ENCODE measurements at places on chromosomes 2 and 18. TPM values are rescaled to one million over a fixed set of nuclear protein-coding genes. Genes with fewer than 3 reads are reported as not detected.

- H3K27ac ChIP-seq = no peak overlapping the region
- DNase-seq = no peak
- H3K4me3 ChIP-seq = no peak overlapping the region
- no peaks in the 10 kb centered on the region for H3K36me3 ChIP-seq
- H3K27me3 ChIP-seq = no peaks in the 10 kb centered on the region
Observed at GRCh38 chr2:195044801-195045200, 612.2 kb upstream of the SLC39A10 start.

- H3K27ac ChIP-seq = no peak overlapping the region
- no peaks in the 10 kb centered on the region for H3K27me3 ChIP-seq
- no peak for DNase-seq
- no peaks in the 10 kb centered on the region for H3K36me3 ChIP-seq
Observed at GRCh38 chr18:10147752-10148151, 233.9 kb downstream of the VAPA start.

DNA sequence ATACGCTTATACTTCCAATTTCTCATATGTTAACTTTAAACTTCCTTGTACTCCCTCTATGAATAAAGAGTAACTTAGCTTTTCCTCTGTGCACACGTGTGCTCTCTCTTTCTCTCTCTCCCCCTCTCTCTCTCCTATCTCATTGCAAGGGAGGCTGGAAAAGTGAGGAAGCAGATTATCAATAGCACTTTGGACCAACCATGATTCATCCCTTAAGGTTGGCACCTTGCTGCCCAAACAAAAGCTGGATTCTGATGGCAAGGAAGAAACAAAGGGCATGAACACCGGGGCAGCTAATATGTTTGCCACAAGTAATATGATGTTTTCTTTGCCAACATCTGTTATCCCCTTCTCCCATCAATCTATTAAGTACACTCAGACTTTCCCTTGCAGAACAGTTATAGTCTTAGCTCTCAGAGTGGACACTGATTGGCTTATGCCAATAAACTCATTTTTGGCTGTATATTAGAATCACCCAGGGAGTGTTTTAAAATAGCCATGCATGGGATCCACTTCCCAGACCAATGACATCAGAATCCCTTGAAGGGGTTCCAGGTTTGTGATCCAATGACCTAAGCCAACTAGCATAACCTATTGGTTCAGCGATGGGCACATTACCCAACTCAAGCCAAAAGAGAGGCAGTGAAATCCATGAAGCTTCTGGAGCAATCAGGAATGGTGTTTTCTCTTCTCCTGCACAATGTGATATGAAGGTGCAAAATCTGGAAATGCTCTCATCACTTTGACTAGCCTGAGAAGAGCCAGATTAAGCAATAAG, 60.3 kb downstream of the MREG start:
- no peak for DNase-seq
- H3K4me1 ChIP-seq = no peaks in the 10 kb centered on the region
- no peak overlapping the region for H3K27ac ChIP-seq
- no peaks in the 10 kb centered on the region for H3K36me3 ChIP-seq
- no peaks in the 10 kb centered on the region for H3K27me3 ChIP-seq

GRCh38 chr2:200746301-200746700, 65.4 kb upstream of the BZW1 start:
- no peak for DNase-seq
- no peak overlapping the region for H3K4me3 ChIP-seq
- no peaks in the 10 kb centered on the region for H3K4me1 ChIP-seq
- no peaks in the 10 kb centered on the region for H3K27me3 ChIP-seq
- H3K36me3 ChIP-seq = no peaks in the 10 kb centered on the region

DNA sequence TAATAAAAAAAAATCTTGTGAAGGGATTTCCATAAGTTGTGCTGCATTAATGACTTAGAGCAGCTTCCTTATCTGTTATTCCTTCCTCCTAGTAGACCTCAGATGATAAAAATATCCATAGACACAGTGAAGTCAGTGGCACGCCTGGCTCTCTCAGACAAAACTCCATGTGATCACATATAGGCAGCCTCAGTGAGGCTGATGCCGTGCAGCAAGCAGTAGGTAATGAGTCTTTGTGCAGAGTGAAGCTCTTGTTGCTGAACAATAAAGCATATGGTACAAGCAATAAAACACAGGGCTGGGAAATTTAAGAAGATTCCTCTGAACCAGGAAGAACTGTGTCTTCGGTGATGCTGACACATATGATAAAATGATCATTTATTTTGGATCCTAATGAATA, 102.7 kb downstream of the CSRNP3 start:
- DNase-seq = no peak
- no peaks in the 10 kb centered on the region for H3K36me3 ChIP-seq
- no peak overlapping the region for H3K27ac ChIP-seq
- no peaks in the 10 kb centered on the region for H3K27me3 ChIP-seq

- H3K4me1 ChIP-seq = peaks cover 13% of the 10 kb centered on the region
- H3K27me3 ChIP-seq = no peaks in the 10 kb centered on the region
- H3K36me3 ChIP-seq = no peaks in the 10 kb centered on the region
- no peak for DNase-seq
Observed at GRCh38 chr2:97935719-97936161, 60.0 kb downstream of the TMEM131 start.

GRCh38 chr2:122132147-122132691, 376.8 kb downstream of the TSN start:
- H3K36me3 ChIP-seq = no peaks in the 10 kb centered on the region
- no peaks in the 10 kb centered on the region for H3K27me3 ChIP-seq
- H3K4me3 ChIP-seq = no peak overlapping the region
- no peaks in the 10 kb centered on the region for H3K4me1 ChIP-seq
- no peak for DNase-seq
- H3K27ac ChIP-seq = no peak overlapping the region

DNA sequence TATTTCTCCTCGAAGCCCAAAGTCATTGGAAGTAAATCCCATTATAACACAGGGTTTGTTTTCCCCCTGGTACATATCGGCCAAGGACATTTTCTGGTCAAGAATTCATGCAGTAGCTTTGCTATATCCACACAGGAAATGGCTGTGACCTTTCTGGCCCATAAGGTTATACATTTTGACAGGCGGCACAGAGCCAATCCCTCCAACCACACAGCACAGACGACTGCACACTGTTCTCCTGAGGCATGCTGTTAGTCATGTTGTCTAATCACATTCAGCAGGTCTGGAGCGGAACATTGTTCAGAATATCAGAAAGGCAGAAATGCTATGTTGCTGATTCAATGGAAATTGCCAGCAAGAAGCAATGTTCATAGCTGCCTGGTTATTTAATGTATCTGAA, 742.3 kb upstream of the SLC8A1 start:
- H3K27ac ChIP-seq = no peak overlapping the region
- no peaks in the 10 kb centered on the region for H3K27me3 ChIP-seq
- DNase-seq = no peak
- no peaks in the 10 kb centered on the region for H3K4me1 ChIP-seq
- no peak overlapping the region for H3K4me3 ChIP-seq

DNA sequence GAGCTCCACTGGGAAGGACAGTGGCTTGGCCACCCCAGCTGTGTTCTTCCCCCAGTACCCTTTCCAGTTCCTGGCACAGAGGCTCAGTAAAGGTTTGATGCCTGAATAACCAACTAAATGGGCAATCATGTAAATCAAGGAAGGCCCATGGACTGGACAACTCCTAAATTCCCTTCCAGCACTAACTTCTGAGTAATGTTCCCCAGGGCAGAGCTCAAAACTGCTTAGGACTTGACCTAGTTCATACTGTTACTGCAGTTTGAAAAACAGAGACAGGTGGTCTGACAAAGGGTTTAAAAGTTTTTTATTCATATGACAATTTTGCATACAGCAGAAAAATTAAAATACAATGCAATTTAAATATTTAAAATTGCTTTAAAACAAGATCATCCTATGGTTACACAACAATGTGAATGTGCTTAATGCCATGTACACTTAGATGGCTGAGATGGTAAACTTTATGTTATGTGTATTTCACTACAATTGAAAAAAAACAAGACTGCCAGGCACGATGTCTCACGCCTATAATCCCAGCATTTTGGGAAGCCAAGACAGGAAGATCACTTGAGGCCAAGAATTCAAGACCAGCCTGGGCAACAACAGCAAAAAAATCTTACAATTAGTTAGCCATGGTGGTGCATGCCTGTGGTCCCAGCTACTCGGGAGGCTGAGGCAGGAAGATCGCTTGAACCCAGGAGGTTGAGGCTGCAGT, 26.2 kb downstream of the PCBP1 start:
- peaks cover 45% of the 10 kb centered on the region for H3K4me1 ChIP-seq
- no peak overlapping the region for H3K4me3 ChIP-seq
- DNase-seq = no peak
- no peaks in the 10 kb centered on the region for H3K36me3 ChIP-seq
- H3K27ac ChIP-seq = no peak overlapping the region

DNA sequence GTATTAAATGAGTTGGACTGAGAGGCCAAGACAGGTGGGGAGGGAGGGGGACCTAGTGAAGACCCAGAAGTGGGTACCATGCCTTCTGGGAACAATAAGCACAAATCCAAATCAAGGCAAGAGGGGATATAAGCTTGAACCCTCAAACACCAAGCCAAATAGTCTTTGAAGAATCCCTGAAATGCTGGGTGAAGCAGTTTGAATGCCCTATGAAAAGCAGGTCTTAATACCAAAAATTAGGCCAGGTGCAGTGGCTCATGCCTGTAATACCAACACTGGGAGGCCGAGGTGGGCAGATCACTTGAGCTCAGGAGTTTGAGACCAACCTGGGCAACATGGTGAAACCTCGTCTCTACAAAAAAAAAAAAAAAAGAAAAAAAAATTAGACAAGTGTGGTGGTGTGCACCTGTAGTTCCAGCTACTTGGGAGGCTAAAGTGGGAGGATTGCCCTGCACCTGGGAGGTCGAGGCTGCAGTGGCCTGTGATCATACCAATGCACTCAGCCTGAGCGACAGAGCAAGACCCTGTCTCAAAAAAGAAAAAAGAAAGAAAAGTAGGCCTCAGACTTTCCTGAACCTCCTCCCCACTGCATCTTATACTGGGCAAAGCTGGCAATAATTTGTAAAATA, 3.5 kb downstream of the PCBP1 start:
- peaks cover 57% of the 10 kb centered on the region for H3K4me1 ChIP-seq
- H3K36me3 ChIP-seq = peaks cover 15% of the 10 kb centered on the region
- peak overlapping the region; percentile 97 for H3K27ac ChIP-seq
- no peak for DNase-seq

The OTOS gene
- total RNA-seq = not detected

DNA sequence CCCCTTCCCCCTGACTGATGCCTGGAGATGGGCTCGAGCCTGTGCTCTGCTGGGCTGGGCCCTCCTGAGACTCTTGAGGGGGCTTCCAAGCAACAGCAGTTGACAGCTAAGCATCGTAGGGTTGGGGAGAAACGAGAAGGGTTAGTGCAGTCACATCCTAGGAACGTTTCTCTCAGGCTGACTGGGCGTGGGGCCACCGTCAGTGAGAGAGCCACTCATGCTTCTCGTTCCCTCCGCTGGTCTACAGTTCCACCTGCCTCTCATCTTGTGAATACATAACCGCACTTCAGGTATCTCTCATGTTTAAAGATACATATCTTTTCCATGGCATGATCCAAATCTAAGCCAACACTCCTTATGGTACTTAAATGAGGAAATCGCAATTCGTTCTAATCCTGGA, 66.4 kb downstream of the TRAPPC12 start:
- no peak overlapping the region for H3K4me3 ChIP-seq
- no peak for DNase-seq
- no peaks in the 10 kb centered on the region for H3K4me1 ChIP-seq

GRCh38 chr18:23732439-23732838, 43.2 kb downstream of the LAMA3 start:
- H3K27ac ChIP-seq = no peak overlapping the region
- H3K4me1 ChIP-seq = no peaks in the 10 kb centered on the region
- H3K4me3 ChIP-seq = no peak overlapping the region
- no peaks in the 10 kb centered on the region for H3K36me3 ChIP-seq
- H3K27me3 ChIP-seq = no peaks in the 10 kb centered on the region
- no peak for DNase-seq

The LIPG gene
- not detected for total RNA-seq

- no peaks in the 10 kb centered on the region for H3K4me1 ChIP-seq
- H3K4me3 ChIP-seq = no peak overlapping the region
- no peaks in the 10 kb centered on the region for H3K36me3 ChIP-seq
- no peak overlapping the region for H3K27ac ChIP-seq
Observed at GRCh38 chr2:200408428-200409316, 101.2 kb downstream of the KCTD18 start.

DNA sequence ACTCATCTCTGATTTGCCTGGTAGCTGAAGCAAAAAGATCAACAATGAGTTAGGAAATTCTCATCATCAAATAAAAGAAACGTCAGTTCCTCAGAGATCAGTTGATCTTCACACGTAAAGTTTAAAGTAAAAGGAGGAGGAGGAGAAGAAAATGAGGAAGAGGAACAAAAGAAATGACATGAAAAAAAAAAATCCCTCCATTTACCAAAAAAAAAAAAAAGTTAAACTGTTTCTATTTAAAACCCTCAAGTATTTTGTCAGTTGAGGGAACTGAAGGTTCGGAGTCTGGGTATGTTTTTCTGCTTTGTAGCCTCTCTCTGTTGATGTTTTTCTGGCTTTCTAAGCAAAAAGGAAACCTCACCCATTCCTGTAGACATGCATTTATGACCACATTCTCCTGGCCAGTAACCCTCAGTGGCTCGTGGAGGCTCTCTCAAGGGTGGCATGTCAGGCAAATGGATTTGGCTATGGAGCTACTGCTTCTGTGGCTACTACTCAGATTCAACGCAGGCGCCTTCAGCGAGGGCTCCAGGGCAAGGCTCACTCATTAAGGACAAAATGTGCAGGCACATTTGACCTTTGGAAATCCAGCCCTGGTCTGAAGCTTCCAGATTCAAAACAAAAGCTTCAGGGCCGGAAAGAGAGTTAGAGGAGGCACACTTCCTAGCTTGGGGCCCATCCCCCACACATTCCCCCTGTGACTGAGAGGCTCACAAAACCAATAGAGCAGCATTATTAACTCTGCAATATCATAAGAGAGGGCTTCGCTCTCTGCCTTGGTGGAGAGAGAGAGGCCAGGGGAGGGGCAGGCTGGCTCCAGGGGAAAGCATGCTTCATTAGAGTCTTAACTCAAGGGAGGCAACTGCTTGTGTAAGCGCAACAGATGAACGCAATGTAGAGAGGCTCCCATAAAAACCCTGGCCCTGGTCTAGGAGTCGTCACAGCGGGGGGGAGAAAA, 22.3 kb downstream of the KLF7 start:
- peak overlapping the region; percentile 37 for H3K4me3 ChIP-seq
- peaks cover 25% of the 10 kb centered on the region for H3K4me1 ChIP-seq

DNA sequence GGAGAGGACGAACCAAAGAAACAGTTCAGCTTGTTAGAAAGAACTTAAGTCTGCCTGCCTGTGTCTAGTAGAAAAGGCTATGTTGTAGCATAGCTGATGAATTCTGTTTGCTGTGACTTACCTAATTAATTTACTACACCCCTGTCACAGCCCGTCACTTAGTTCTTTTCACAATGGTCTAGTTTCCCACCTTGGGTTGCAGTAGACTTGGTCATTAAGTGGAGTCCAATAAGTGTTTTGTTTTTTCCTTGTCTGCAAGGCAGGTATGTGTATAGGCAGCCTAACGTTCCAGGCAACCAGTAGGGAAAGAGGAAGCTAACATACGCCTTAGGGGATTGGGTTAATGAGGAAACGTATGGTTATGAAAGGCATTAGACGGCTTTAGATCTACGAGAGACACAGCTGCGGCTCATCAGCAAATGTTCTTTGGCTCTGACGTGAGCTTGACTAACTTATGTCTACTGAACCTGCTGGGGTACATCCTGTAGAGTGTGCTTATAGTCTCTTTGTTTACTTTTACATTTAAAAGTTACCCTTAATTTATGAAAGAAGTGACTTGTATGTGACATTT, 180.1 kb downstream of the PRPF40A start:
- H3K4me1 ChIP-seq = no peaks in the 10 kb centered on the region
- no peaks in the 10 kb centered on the region for H3K36me3 ChIP-seq
- H3K4me3 ChIP-seq = no peak overlapping the region
- no peak overlapping the region for H3K27ac ChIP-seq
- no peak for DNase-seq
- no peaks in the 10 kb centered on the region for H3K27me3 ChIP-seq

The VSNL1 gene
- total RNA-seq = not detected

The PRKAG3 gene
- not detected for total RNA-seq

The TMEM185B gene
- 19.9 TPM for total RNA-seq
